Activated T-cell treated with anti-CD3 and anti-CD28 coated beads, Interleukin-2, amount 50 U/mL, for 72 hours (primary cell): ENCODE measurements at places on chromosomes 4 and X.

DNA sequence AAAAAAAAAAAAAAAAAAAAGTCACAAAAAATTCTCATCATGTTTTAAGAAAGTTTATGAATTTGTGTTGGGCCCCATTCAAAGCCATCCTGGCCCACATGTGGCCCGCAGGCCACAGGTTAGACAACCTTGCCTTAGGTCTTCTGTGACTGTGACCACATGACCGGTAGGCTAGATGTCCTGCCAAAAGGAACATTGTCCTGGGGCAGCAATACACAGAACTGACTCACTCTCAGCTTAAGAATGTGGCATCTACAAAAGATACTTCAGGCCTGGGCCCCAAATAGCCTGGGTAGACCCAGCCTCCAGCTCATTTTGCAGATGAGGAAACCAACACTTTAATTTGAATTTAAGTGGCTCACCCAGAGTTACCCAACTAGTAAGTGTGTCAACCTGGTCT is 10.0 kb downstream of the AWAT2 start:
- no peak for DNase-seq

DNA sequence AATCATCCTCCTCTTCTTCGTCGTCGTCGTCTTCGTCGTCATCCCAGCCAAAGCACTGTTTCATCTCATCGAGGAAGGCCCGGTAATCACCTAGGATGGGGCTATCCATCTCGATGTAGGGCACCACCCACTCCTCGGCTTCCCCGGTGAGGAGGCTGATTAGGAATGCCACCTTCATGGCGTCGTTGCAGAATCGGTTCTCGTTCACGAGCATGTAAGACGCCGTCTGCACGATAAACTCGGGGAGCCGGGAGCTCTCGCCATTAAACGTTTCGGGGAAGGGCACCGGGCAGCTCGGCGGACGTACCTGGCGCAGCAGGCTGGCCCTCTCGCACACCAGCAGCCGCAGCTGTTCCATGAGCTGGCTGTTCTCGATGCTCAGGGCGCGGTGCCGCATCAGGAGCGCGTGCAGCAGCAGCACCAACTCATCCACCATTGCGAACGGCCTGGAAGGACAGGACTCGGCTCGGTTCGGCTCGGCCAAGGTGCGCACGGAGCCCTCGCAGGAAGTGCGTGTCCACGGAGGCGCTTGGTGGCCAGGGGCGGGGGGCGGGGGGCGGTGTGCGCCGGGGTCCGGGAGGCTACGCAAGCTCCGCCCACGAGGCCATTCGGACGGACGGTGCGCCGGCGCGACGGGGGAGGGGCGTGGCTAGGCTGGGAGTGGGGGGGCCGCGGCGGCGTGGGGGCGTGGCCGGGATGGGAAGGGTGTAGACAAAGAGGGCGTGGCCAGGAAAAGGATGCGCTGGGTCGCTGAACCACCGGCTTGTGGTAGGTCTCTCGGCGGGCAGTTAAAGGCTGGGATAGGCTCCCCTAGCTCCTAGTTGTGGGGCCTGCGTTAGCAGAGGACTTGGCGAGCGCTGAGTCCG is at the start of gene LDOC1:
Gene LDOC1 (minus strand): TSS at position 544 of the 866 bp plus-strand sequence. CDS start 108 bp downstream, at position 436.
- DNase-seq: peak; percentile 55

- no peak for DNase-seq
These were observed 506.0 kb upstream of the FMR1 start for GRCh38 chrX:147405764-147406163.

DNA sequence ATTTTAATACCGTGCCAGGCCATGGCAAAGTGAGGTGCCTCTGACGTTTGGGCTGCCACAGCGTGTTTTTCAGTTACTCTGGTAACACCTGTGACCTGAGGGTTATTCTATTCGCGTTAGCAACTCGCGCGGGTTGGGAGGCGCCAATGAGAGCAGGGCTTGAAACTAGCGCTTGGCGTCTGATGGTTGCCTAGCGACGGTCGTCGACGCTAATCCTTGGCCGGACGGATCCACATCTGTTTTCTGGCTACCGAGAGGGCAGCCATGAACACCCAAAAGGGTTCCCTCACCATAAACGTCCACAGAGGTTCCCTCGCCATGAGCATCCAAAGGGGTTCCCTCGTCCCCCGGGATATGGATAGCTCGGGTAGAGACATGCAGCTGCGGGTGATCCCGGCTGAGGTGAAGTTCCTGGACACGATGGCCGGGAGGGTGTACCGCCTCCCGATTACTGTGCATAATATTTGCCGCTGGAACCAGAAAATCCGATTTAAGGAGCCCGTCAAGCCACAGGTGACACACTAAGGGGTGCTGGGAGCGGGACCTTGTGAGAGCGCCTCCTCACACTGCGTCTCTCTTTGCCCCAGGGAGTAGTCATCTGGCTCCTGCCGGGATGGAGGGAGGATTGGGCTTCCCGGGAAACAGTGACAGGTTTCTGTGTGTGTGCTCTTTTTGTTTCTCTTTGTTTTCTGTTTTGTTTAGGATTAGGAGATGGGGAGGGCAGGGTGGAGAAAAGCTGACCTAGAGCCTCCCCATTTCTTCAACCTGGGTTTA is at the start of gene CFAP47:
Gene CFAP47 (plus strand): TSS at position 199 of the 774 bp plus-strand sequence. CDS start 66 bp downstream, at position 265.
- no peak for DNase-seq

DNA sequence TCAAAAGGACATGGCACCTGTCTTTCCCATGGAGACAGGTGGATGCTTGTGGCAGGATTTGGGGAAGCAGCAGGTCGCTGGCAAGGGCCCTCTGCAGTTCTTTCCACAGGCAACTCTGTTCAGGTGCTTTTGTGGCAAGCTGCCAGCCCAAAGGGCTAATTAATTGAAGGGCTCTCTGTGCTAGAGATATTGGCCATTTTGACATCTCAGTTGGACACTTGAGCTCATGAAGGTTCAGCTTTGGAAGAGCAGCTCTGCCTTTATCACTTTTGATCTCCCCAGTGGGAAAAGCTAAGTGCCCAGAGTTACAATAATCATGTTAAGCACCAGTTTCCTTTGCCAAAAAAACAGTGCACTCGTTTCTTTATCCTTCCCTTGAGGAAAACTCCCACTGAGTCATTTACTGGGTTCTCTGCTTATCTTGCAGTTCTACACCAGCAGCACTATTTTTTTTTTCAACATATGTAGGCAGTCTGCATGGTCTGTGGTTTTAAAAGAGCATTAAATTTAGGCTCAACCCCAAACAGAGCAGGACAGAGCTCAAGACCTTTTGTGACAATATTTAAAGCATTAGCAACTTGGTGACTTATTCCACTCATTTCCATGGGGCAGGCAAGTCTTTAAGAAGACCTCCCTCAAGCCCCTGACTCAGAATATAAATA is 336.4 kb upstream of the RASGEF1B start:
- no peak for DNase-seq

DNA sequence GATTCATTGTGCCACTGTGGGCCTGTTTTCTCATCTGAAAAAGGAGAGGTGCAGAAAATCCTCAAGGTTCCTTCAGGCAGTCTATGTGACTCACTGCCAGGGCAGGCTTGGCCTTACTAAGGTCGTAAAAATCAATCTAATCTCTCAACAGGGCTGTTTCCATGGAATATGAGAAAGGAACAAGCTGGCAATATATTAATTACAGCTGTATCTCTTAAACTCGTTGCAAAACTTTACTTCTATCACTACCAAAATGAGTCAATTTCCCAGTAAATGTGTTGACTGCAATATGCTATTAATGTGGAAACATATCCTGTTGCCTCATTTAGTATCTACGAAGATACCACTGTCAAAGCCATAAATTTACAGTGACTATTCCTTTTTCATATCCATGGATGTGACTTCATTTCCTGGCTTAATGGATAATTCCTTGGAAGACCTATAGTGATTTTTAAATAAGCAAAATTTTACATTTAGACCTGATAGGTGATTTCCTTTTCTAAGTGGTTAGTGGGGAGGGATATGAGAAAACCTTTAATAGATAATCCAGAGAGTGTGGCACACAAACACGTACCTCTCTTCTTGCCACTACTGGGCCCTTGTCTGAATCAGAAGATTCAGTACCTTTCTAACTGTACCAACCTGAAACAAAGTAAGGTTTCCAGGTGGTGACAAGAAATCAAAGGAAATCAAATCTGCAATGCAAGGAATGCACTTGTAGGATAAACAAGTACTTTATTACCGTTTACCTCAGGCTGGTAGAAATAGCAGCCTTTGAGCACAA is 127.4 kb upstream of the FTHL17 start:
- no peak for DNase-seq

GRCh38 chr4:138275963-138276621 is 33.9 kb upstream of the SLC7A11 start:
- no peak for DNase-seq

- DNase-seq: no peak
These were observed 76.9 kb downstream of the GRIA3 start for GRCh38 chrX:123260920-123261418.

DNA sequence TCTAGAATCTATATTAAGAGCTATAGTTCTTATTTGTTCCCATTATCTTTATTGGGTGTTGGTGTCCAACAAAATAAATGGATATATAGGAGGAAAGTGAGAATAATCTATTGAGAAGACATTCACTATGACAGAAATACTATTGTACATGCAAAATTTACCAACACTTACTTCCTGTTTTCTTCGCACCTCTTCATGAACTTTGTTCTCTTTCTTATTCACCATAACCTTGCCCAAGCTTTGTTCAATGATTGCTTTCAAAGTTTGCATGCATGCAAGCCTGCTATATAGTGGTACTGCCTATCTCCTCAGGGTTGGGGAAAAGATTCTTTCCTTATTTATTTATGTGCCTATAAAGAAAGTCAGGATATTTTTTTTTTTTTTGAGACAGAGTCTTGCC is 176.4 kb upstream of the JADE1 start:
- no peak for DNase-seq

GRCh38 chrX:275967-276580 is 5.1 kb upstream of the PLCXD1 start:
- DNase-seq: peak; percentile 61

DNA sequence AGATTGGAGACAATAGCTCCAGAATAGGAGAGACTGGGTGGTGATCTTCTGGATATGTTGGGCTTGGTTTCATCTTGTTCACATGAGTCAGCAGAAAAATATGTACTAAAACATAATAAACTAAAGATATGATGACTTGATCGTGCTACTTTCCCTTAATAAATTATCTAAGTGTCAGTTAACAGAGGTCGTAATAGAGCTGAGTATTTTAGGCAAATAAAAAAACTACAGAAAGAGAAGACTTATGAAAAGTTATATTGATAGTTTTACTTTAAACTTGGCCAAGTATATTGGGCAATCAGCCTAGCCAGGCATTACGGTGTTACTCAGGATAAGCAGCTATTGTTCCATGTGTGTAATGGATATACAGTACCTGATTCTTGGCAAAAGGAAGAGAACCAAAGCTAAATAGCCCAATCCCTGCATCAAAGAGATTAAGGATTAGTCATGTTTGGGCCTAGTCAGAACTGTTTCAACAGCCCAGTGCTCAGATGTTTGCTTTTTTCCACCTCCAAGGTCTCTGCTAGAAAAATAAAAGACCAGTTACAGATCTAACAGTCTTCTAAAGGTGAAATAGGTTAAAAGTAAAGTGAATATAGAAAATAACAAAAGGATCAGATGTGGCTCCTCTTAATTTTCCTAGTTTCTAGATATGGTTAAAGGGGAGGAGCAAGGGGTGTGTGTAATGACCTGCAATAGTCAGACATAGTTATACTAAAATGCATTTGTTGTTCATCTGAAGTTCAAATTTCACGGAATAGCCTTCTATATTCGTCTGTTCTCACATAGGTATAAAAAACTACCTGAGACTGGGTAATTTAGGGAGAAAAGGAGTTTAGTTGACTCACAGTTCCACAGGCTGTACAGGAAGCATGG is 262.6 kb downstream of the ADGRL3 start:
- DNase-seq: no peak

GRCh38 chrX:50068285-50068563 is 132.6 kb downstream of the AKAP4 start:
- no peak for DNase-seq

GRCh38 chr4:77911842-77912450 is 49.3 kb downstream of the MRPL1 start:
- DNase-seq: no peak

DNA sequence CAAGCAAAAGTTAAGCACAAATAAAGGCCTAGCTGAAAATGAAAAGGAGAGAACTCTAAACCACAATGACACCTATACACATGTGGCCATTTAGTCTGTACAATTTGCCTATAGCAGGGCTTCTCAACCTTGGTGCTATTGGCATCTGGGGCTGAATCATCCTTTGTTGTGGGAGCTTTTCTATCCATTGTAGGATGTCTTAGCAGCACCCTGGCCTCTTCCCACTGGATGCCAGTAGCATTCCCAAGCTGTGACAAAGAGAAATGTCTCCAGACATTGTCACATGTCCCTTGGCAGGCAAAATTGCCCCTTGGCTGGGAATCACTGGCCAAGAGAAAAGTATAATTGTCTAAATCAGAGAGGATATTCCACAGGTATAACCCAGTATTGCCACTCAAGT is 13.5 kb upstream of the PRPS2 start:
- no peak for DNase-seq

DNA sequence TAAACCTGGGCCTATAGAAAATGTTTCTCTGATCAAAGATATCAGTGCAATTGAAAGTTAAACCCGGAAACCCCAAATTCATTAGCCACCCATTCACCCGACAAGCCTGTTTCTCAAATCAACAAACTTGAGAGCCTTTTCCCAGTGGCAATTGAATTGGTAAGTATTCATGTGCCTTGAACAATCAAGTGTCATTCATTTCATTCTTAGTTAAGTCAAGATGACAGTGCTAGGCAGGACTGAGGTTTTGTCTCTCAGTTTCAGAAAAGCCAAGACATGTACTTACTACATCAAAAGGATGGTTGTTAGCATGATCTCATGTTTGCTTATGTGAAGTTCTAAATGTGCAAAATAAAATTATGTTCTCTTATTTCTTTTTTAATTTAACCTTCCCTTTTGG is 32.3 kb downstream of the CC2D2A start:
- no peak for DNase-seq

DNA sequence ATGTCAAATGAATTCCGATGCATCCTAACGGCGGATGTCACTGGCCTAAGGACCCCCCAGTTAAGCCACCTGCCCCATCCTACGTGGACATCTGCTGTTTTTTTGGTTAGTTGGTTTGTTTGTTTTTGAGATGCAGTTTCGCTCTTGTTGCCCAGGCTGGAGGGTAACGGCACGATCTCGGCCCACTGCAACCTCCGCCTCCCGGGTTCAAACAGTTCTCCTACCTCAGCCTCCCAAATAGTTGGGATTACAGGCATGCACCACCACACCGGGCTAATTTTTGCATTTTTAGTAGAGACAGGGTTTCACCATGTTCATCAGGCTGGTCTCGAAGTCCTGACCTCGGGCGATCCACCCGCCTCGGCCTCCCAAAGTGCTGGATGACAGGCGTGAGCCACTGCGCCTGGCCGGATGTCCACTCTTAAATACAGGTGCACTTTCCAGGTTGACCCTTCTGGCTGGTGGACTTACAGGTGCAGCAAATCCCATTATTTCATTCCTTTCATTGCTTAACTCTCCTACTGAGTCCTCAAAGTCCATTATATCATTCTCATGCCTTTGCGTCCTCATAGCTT is 206.2 kb downstream of the CRLF2 start:
- DNase-seq: no peak

DNA sequence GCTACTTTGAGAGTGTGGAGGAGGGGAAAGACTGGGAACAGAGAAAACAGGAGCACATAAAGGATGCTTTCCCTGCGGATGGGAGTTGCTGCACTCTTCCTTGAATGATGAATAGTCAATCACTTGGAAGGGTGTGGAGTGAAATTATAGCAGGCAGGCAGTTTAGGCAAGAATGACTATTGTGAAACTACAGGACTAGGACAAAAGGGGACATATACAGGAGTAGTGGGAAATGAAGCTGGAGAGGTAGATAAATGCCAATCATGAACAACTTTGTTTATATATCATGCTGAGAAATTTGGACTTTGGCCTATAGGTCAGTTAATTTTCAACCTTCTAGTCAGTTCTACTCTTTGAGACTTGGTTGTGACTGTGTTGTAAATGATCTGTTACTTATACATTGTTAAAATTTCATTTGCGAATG is 76.9 kb downstream of the PAQR3 start:
- no peak for DNase-seq
